Inflammatory macrophage treated with lipopolysaccharide for 1 hour (primary cell): ENCODE measurements at places on chromosomes 2 and 18.

DNA sequence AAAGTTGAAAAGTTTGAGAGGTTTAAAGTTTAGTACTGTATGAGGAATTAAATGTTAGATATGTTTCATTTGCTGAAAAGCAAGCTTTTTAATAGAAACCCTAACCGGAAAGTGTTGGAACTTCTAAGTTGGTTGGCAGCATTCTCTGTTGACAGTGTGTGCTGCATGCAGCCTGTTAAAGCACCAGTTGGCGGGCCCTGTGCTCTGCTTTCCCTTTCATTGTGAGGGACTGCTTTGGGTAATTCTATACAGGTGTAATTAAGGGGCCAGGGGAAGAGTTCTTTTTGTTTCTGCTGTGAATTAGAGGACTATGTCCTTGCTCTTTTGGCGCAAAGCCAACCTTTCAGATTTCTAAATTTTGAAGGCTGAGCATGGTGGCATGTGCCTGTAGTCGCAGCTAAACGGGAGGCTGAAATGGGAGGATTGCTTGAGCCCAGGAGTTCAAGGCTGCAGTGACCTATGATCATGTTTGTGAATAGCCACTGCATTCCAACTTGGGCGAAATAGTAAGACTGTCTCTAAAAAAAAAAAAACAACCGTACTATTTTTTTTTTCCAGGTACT lies 20.1 kb downstream of the PLEKHB2 start:
- DNase-seq, result no peak

DNA sequence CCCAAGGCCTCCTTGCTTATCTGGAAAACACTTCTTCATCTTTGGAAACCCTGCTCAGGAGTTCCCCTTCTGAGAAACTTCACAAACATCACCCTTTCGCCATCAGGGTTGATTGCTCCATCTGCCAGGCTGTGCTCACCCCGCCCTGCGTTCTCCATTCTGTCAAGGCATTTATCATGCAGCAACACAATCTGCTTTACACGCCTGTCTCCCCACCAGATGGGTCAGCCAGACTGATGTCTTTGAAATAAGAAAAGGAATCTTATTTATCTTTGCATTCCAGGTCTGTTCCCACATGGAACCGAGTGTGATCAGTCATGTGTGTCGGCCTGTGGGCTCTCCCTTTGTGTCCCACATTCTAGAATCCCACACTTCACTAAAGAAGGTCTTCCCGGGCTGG lies 110.0 kb upstream of the ARL4C start:
- peak; percentile 42 for DNase-seq

DNA sequence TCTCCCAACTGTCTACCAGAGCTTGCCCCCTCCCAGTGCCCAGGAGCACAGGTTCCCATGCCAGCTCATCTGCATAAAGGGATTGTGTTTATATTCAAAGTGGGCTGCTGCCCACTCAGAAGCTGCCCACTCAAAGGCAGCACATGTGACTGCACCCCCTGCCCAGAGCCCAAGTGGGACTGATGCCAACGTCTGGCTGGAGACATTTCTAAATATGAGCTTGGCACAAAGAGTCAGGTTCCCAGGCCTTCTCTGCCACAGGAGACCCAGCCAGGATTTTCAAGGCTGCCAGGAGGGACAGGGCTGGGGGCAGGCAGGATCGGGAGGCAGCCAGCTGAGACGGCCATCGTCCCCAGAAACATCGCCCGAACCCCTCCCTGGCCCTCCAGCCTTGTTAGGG lies 67.1 kb downstream of the ZBTB7C start:
- DNase-seq, result no peak

DNA sequence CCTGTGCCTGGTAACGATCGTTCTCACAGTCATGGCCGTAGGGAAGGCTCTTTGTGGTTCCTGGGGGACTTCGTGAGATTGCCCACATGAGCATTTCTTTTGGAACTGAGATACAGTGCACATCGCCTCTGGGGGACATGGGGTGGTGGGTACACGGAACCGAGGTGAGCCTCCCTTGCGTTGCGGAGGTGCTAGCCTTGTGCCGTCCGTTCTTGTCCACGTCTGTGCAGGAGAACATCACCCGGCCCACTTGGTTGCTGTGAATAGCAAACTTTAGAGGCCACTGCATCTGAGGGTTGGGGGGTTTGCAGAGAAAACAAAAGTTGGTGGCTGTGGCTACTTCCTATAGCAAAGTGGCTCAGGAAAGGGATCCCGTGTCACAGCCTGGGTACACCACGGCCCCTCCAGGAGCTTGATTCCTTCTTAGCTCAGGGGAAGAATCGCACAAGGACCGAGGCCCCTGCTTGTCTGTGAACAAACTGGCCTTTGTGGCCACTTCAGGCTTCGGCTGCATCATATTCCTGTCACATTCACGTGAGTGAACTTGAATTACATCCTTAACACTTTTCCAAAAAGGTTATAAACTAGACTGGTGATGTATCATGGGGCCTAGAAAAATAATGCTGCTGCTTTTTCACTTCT lies 72.6 kb downstream of the LRRFIP1 start:
- no peak for DNase-seq

DNA sequence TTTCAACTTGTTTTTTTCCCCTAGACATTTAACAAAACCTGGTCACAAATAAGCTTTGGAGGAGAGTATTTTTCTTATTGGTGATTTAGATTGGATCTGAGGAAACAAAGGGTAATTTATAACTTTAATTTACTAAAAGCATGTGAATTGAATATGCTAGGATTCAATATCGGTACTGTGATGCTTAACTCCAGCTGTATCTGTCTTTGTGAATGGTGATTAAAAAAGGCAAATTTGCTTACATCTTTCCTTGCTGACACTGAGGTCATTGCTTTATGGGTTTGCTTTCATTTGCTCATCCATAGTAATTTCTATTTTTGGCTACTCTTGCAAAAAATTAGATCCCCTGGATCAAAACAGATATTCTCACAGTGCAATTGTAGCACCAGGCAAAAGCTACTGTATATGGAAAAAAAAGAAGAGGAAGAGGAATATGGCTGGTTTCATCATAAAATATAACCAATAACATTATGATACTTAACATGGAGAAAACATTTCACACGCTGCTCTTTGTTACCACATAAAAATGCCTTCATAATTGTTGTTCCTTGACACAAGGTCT lies 832.0 kb upstream of the ZEB2 start:
- DNase-seq, result no peak

DNA sequence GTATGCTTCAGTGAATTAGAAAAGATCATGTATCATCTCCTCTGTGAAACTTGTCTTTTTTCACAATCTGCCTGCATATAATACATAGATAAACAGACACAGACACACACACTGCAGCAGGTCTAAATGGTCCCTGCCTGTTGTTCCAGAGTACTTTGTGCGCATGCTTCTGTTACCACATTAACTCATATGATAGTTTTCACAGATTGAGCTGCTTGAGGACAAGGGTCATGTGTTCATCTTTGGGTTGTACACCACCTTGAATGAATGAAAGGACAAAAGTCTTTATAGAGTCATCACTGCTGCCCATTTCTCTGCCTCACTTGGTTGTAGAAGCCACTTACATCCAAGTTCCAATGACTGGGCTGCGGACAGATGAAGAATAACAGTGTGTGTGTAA lies 72.7 kb upstream of the GLS start:
- DNase-seq, result no peak
